CD4-positive, alpha-beta T cell treated with Interleukin-1 beta for 1 hour (primary cell): ENCODE measurements at places on chromosomes 3 and 15.

- no peak for DNase-seq
Measured at GRCh38 chr3:49600781-49601180, 46.5 kb downstream of the BSN start.

DNA sequence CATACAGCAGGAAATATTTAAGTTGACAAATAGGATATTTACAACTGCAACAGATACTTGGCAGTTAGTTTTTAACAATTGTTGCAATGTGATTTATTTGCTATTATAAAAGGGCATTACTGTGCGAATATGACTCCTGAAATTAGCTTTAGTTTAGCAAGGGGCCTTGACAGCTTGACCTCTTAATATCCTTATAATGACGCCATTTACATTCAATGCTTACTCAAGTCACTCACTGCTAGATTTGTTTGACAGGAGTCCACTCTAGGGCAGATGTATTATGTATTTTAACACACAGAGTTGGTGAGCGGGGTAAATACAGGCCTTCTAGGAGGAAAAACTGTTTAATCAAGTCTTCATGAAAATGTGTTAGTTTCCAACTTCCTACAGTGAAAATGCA, 58.1 kb upstream of the C15orf61 start:
- DNase-seq, result no peak

- DNase-seq, result no peak
Measured at GRCh38 chr15:31367730-31368344, 41.2 kb downstream of the KLF13 start.

DNA sequence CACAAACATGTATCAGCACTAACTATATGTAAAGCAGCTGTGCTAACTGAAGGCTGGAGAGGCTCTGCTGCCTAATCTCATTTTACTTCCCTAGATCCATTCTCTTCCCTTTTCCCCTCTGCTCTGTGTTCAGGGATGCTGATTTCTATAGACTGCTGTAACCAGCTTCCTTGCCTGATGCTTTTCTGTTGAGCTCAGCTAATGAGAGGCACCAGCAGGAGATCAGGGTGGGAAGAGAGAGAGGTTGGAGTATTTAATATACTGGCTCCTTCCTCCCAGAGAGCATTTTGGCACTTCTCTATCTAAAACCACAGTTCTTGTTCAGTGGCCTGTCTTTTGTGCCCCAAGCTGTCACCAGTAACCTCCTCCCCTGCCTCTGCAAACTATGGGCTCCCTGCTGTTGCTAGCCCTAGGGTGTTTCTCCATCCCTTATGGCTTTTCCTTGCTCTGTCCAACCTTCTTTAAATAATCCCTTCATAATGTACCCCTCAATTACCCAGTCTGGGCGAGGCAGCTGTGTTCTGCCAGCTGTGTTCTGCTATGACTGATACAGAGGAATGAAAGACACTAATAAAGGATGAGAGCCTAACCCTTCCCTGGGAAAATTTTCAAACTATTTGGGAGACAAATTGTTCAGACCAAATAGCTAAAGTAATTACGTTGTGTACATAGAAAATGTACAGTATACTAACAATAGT, 69.5 kb downstream of the CADPS start:
- no peak for DNase-seq

- no peak for DNase-seq
Measured at GRCh38 chr3:76362643-76363042, 577.3 kb upstream of the ZNF717 start.

DNA sequence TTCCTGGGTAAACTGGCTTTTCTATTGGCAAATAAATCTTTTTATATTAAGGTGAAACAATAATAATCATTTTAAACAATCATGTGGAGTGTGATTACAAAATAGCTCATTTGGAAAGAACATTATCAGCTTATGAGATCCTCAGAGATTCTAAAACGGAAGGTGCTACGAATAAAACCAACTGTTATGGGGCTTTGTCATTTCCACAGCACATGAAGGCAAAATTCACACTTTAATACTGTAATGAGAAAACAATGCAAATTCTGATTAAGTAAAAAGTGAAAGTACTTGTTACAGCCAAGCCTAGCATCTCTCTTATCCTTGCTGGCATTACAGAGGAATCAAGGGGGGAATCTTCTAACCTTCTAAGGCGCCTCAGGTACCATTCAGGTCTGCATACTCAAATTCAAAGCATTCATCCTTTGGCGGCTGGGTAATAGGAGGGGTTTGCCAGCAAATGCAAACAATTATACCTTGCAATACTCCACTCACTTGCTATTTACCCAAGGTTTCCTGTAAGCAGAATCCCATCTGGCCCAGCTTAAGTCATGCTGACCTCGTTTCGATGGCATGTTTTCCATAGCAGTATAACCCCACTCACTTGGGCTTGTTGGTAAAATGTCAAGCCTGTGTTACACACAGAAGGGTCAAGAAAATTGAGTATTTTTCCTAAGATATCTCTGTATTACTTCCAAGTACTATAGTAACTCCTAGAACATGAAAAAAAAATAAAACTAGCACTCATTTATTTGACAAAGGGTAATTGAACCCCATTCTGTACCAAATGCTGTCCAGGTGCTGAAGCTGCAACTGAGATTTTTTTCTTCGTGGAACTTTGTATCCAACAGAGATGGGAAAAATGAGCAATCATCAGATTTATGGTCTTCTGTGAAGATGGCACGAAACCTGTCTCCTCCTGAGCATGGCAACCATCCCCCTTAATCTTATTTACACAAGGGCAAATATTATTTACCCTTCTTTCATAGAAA, 183.7 kb upstream of the LMCD1 start:
- no peak for DNase-seq

- DNase-seq, result no peak
Measured at GRCh38 chr15:81887912-81888311, 157.9 kb downstream of the MEX3B start.

DNA sequence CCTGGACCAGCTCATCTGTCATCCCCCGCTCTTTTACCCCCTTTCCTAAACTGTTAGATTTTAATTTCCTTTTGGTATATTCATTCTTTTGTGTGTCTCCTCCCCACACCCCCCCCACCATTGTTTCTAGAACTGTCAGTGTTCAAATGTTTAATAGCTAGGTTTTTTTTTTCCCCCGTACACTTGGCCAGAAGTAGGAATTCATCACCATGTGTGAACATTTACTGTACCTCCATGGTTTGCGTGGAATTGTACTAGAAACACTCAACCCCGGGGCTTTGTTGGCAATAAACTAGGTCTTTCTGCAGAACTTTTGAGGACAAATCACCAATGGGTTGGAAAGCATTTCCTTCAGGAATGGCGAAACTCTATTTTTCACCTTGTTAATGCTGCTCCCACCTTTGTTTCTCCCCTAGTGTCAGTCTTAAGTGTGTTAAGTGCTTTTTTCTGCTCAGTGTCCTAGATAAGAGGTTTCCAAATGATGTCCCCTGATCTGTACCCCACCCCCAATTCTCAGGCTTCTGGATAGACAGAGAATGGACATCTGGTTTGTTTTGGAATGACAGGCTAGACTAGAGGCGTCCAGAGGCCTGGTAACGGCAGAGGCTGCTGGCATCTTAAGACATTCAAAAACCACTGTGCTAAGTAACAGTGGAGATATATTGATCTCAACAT, 76.8 kb downstream of the SMAD3 start:
- no peak for DNase-seq

GRCh38 chr15:87245592-87245991, 1010.9 kb downstream of the NTRK3 start:
- no peak for DNase-seq

DNA sequence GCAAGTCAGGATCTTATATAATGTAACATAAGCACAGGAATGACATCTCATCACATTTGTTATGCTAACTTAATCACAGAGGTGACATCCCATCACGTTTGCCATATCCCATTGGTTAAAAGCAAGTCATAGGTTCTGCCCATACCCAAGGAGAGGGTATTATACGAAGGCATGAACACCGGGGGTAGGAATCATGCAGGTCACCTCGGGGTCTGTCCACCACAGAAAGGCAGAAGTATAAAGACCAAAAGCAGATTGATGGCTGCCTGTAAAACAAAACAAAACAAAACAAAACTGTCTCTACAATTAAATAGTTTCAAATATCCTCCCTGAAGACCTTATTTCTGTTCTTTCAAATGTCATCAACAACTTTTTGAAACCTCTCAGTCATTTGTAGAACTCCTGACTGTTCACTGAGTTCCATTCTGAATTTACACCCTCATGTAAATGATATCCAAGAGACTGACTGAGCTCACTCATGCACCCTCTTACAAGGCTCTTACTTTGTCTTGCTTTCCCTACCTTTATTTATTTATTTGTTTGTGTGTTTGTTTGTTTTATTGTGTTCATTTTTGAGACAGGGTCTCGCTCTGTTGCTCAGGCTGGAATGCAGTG, 22.7 kb upstream of the ZNF639 start:
- DNase-seq, result no peak

GRCh38 chr3:13011573-13012220, 61.5 kb downstream of the IQSEC1 start:
- DNase-seq, result peak; percentile 91

GRCh38 chr3:114646526-114646925, 352.7 kb downstream of the TIGIT start:
- DNase-seq, result no peak

DNA sequence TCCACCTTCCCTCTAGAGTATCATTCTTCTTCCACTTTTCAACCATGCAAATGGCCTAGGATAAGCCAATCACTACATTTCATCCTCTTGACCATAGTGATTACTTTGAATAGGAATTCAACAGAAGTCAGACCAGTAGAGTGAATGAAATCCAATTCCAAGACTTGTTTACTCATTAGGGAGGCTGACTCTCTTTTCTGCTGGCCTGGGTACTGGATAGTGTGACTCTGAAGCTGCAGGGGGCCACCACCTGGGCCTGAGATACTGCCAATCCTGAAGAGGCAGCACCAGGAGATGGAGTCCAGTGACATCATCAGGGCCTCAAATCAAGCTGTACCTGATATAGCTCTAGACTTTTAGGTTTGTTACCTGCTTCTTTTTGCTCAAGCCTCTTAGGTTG, 7.0 kb upstream of the FSTL1 start:
- DNase-seq, result no peak

DNA sequence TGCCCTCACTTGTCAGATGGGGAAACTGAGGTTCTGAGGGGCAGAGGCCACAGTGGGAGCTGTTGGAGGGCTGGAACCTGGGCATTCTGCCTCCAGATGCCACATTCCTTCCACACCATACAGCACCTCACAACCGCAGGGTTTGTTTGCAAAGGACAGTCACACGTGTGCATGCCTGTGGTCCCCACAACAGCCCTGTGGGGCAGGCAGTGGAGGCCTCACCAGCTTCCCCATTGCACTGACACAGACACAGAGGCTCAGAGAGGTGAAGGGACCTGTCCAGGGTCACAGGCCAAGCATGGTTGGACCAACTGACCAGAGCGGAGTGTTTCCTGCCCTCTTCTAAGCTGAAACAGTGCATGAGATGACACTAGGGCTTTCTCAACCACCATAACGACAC, 75.2 kb upstream of the SEC13 start:
- DNase-seq, result no peak

DNA sequence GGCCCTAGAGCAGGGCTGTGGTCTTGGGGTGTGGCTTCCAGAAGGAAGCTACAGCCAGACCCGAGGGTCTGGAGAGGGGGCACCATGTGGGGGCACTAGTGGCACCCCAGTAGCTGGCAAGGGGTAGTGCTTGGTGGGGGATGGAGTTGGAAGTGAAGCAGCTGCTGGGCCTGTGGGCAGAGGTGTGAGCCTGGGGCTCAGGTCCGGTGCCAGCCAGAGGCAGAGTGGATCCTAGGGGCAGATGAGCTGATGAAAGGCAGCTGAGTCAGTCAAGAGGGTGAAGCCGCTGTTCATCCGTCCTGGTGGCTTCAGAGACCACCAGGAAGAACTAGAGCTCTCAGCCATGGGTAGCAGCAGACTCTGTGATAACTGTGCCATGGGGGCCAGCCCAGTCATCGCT, 172.6 kb downstream of the TBC1D2B start:
- no peak for DNase-seq

DNA sequence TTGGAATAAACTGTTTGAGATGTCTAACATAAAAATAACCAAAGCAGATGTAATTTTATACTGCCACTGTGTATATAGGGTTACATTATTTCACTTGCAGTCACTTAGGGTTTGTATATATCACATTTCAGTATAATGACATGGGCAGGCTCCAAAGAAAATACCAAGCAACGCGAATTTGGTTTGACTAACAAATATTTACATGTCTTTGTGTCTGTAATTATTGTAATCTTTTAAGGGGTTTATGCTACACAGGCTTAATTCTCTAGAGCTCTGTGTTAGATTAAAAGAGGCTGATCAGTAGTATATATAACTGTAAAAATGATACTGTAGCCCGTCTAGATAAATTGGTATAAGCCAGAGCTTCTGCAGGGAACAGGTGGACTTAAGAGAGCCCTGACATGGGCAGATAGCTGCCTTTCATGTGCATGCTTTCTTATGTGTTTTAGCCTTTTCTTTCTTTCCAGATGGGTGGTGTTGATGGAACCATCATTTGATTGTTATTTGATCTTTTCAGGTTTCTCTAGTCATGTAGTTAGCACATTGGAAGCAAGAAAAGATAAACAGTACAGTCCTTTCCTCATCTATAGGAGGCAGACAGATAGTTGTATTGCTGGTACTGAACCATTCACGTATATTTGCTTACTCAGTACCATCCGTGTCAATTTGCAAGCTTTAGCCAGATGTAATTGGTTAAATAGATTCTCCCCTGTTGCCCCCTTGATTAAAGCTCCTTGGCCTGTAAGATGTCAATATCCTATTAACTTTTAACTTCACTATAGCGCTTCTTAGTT, 86.1 kb downstream of the GALK2 start:
- DNase-seq, result no peak

GRCh38 chr15:49815526-49815925, 194.7 kb downstream of the DTWD1 start:
- no peak for DNase-seq

DNA sequence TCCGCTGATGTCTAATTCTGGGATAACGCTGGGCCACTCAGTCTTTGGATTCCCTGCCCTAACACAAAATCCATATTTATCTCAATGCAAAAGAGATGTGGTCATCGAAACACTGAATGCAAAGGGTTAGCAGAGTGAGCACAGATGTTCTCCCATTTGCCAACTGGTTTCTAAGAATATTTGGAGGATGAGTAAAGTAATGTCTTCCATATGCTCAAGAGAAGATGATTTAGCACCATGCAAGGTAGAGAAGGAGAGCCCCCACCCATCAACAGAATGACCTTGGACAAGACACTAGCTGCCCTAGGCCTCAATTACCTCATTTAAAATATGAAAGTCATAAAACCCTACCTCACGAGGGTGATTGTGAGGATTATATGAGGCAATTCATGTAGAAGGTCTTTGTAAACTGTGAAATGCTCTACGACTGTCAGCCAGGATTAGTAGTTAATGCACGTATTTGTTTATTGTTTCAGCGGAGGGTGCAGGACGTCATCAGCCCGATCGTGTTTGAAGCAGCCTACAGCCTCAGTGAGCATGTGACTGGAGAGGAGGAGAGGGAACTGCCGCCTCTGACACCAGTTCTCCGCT, 232.9 kb upstream of the CTDSPL start:
- DNase-seq, result no peak

GRCh38 chr3:40669176-40669575, 144.4 kb downstream of the ZNF621 start:
- DNase-seq, result no peak

DNA sequence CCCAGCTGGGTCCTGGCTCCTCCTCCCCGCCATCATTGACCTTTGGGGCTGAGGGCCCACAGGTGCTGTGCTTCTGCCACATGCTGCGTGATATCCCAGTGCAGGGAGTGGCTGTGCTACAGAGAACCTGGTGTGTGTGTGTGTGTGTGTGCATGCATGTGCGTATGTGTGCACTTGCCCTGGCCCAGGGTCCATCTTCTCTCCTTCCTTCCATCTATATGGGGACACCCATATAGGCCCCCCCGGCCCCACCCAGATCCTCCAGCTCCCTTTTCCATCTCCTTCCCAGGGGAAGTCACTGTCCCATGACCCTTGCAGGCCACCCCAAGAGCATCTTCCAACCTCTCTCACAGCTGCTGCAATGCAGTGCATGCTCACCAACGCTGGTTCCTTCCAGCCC, 12.6 kb downstream of the RASGRF1 start:
- no peak for DNase-seq
